ENCODE measurements at places on chromosomes 2 and 18.
A peak's percentile ranks its signal among the peaks of the same experiment; 100 is the strongest.

DNA sequence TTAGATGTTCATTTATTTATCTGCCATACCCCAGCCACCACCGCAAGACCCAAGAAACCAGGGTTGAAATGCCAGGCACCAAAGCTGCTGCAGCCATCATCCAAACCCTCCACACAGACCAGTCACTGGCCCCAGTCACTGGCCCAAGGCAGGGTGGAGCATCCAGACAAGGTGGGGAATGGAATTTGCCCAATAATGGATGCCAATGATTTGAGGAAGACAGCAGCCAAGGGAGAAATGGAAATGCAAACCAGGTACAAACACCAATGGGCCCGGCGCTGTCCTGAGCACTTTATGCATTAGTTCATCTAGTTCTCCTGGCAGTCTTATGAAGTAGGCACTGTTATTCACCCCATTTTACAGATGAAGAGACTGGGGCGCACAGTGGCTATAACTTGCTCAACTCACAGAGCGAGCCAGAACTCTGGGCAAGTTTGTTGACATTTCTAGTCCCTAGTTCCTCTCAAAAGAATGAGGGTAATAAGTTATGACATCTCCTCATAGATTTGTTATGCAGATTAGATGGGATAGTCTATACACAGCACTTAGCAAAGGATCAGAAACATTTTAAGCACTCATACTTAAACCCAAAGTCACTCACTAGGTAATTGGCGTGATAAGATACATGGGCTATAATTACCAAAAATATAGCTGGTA, 173.3 kb downstream of the TMEM247 start:
- no peak for DNase-seq

DNA sequence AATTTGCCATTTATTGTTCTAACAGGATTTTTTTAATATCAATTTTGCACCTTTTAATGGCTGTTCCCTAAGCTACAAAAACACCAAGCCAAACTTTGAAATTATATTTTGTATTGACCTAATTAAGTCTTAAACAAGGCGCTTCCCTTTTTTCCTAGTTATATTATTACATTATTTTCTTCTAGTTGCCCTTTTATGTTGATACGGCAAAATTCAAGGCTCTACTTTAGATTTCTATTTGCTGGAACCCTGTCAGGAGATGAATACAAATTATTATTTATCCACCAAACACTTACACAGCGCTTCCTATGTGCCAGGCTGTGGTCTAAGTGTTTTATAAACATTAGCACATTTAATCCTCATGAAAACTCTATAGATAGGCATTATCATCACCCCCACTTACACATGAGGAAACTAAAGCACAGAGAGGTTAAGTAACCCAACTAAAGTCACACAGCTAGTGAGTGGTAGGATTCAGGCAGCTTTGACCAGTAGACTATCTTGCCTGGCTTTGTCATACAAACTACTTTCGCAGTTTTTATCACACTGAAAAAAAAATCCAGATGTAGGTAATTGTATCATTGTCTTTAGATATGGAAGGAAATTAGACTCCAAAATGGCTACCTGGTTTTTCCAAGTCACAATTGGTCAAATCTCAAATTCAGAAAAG, 456.5 kb downstream of the STK39 start:
- no peak for DNase-seq

- DNase-seq = peak; percentile 47
Measured at GRCh38 chr18:66560094-66560493, 43.8 kb downstream of the CDH19 start.

DNA sequence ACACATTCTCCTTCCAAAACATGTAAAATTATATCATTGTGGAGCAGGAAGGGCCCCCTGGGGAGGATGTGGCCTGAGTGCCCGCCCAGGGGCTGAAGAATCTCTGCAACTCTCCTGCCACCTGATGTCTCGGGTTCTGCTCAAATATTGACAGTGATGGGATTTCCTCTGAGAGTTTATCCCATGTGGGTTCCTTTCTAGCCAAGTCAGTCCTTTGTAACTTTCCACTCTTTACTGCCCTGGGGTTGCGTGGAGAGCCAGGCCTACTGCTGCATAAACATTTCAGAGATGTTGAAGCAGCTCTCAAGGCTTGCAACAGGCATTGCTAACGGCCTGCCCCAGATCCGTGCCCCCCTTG, 4.0 kb upstream of the RAB17 start:
- no peak for DNase-seq

GRCh38 chr2:127662937-127663565, 12.3 kb downstream of the LIMS2 start:
- DNase-seq = no peak

DNA sequence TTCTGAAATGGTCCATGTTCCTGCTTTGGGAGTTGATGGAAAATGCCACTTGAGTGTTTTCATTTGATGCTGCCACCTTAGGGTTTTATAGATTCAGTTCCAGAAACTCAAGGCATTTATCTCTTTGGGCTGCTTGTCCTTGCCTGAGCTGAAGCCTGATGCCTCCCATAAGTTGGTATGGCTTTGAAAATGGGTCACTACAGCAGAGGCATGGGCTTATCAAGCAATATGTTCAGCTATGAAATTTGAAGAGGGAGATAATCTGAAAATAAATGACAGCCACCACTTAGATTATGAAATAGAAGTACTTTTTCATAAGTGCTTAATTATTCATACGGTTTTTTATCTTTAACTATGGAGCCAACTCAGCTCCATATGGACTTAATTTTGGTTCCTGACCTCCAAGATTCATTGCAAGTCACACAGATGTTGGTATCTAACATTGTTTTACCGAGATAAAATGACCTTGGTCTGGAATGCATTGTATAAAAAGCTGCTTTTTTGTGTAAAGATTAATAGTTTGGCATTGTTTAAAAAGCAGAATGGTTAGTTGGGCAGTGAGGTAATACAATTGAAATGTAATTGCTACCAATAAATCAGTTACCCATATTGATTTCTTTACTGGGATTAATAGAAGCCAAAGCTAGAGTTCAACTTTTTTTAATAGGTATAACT, 4.5 kb downstream of the SLC14A1 start:
- DNase-seq = no peak

DNA sequence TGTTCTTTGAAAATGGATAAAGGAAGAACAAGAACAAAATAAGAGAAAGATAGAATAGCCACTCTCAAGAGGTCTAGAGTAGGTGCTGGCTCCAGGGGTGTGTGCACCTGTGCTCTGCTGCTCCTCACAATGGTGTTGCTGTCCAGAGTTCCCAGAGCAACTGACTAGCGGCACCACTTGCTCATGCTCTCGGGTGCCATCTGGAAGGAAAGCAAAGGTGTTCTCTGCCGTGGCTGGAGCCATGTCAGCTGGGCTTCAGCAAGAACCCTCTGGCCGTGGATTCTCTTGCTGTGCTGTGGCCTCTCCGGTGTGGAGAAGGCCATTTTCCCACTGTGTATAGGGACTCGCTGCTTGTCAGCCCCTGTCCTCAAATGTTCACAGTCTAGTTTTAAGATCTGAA, 114.6 kb upstream of the TEX51 start:
- DNase-seq = no peak

DNA sequence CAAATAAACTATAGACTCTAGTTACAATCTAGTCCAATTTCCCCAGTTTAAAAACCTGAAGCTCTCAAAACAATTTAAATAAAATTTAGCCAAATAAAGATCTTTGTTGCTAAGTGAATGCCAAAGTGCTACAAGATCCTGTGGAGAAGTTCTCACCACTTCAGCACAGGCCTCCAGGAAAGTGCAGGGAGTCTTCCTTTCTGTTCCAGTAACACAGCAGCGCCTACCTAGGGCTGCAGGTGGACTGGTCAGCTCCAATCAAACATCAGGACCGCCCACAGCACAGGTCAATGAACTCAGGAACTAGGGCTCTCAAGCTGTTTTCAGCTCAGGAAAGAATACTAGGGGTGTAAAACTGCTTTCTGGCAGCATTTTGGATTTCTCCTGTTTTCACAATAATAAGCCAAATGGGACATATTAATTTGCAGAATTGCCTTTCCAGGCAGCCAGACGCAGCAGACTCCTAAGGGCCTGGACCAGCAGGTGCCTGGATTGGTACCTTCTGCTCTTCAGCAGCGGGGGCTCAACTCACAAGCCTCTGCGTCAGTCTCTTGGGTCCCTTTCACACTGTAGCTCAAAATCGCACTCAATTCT, 1.5 kb downstream of the FAM110C start:
- DNase-seq = peak; percentile 33

DNA sequence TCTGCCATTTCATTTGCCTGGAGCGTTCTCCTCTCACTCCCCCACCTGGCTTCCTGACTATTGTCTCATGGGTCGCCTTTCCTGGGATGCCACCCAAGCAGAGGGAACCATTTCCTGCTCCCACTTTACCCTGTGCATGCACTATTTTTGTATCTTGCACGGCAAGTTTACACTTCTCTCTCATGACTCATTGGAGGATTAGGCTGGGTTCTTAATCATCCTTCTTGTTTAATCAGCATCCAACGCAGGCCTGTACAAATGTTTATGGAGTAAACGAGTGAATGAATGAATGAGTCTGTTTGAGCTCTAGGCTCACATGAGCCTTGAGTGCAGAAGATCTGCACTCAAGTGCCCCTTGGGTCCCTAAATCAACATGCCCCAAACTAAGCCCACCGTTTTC, 3.8 kb upstream of the ARHGAP25 start:
- DNase-seq = no peak

- no peak for DNase-seq
Measured at GRCh38 chr2:237734905-237735623, 63.5 kb upstream of the RBM44 start.

DNA sequence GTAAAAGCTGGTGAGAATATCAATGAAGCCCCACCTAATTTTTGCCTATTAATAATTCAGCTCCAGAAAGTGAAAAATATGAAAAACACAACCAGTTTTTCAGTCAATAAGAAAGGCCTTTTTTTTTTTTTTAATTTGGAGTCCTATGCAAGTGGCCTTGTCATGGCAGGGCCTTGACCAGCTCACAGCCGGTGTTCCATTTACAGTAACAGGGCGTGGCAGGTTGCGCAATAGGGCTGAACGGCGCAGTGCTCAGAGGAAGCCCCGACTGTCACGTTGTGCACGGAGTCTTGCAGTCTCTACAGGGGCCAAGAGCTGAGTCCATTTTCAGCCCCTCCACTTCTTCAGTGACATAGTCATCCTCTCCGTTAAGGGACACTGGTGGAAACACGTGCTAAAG, 184.1 kb upstream of the FN1 start:
- no peak for DNase-seq

GRCh38 chr2:58732999-58733398, 491.9 kb upstream of the FANCL start:
- no peak for DNase-seq

DNA sequence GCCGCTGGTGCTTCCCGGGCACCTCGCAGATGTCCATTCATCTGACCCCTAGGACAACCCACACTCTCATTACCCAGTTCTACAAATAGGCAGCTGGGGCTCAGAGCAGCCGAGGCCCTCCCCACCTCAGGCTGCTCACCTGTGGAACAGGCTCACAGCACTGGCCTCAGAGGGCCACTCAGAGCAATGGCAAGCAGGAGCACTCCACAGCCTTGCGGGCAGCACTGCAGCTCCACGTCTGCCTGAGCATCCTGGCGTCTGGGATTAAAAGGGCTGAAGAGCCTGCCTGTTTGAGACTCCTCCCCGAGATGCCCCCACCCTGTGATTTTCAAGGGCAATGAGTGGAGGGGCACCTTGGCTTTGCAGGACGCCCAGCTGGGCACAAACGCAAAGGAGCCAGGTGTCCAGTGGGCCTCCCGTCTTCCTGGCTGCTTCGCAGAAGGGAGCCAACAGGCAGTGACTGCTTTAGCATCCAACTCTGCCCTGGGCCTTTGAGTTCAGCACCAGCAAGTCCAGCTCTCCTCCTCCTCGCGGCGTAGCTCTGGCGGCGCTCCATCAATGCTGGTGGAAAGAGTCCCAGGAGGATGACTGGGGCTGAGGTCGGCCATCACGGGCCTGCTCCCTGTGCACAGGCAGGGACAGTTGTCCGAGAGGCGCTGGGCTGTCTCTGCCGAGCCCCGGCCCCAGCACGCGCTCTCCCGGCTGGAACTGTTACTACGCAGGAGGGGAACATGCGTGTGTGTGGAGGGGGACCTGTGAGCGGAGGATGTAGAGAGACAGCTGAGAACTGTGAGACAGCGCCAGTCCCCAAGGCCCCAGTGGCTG, 297.2 kb downstream of the NDUFA10 start:
- no peak for DNase-seq

DNA sequence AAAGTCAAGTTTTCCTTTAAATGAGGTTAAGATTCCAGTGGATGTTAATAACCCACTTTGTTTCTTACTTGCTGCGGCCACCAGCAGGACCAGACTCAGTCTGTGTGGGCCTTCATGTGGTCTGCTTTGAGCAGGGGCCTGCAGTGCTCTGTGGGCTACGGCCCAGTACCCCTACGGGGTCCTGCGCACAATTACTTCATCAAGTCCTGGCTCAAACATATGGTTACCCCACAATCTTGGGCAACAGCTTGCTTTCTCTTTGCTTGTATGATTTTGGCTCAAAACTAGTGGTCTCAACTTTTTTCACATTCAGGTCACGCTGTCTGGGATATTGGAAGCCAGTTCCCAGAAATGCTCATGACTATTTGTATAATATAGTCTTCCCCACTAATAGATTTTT, 64.2 kb downstream of the PTPN2 start:
- DNase-seq = no peak

DNA sequence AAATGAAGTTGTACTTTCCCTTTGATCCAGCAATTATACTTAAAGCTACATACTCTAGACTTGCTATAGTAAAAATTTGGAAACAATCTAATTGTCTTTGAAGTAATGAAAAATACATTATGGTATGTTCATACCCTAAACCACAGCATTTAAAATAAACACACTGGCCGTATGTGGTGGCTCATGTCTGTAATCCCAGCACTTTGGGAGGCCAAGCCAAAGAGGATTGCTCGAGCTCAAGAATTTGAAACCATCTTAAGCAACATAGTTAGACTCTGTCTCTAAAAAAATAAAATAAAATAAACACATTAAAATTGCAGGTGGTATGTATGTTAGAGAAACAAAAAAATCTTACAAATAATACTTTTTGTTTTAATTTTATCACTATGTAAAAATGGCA, 208.1 kb upstream of the KLHL14 start:
- no peak for DNase-seq

DNA sequence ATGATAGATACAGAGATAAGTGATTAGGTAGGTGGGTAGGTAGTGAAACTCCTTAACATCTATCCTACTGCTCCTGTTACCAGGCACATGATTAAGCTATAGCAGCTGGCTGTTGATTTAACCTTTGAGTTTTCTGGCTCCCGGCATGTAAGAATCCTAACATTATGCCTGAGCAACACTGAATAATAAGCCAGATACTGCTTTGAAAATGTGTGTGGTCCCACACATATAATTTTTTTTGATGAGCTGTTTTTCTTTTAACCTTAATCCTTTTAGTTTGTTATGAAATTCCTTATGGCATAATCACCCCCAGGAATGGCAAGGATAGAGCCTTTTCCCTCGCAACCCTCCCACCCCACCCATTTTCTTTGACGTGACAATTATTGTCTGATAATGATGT, 104.2 kb upstream of the NEUROD1 start:
- no peak for DNase-seq

Data from GM23338 (cell line).